Activated CD8-positive, alpha-beta memory T cell treated with anti-CD3 and anti-CD28 coated beads, Interleukin-2, amount 10 ng/mL, durations not matched to agents 7 days and 5 days (primary cell): ENCODE measurements at places on chromosomes 6 and 20. TPM values are rescaled to one million over a fixed set of nuclear protein-coding genes. Genes with fewer than 3 reads are reported as not detected.

STX11 gene
- total RNA-seq: 29.0 TPM

CLPSL2 gene
- total RNA-seq: not detected

HTR1E gene
- not detected for total RNA-seq

TSBP1 gene
- total RNA-seq: not detected

SLCO4A1 gene
- 79.2 TPM for total RNA-seq

DYNLRB1 gene
- total RNA-seq: 93.6 TPM

MCHR2 gene
- total RNA-seq: not detected

CLIC5 gene
- total RNA-seq: 7.3 TPM

PBOV1 gene
- total RNA-seq: not detected

TAP2 gene
- 242 TPM for total RNA-seq

FUCA2 gene
- 20.2 TPM for total RNA-seq

OOEP gene
- total RNA-seq: 1.1 TPM

HDAC2 gene
- 75.5 TPM for total RNA-seq

NNAT gene
- total RNA-seq: not detected

COX4I2 gene
- total RNA-seq: not detected

MEI4 gene
- not detected for total RNA-seq

CST5 gene
- total RNA-seq: not detected

HLA-DPA1 gene
- 276 TPM for total RNA-seq

VARS2 gene
- total RNA-seq: 46.6 TPM

CAGE1 gene
- total RNA-seq: 0.18 TPM

TUBB2A gene
- total RNA-seq: 1.3 TPM

NUP43 gene
- 67.7 TPM for total RNA-seq

C6orf163 gene
- total RNA-seq: 1.7 TPM

SDCBP2 gene
- total RNA-seq: 2.1 TPM

ATP6V1G2 gene
- total RNA-seq: 1.0 TPM

RHAG gene
- not detected for total RNA-seq

RAB44 gene
- not detected for total RNA-seq

VPS52 gene
- 60.6 TPM for total RNA-seq

UNC93A gene
- not detected for total RNA-seq

POU5F1 gene
- not detected for total RNA-seq

OPRM1 gene
- total RNA-seq: not detected

TRDN gene
- total RNA-seq: not detected

PNLDC1 gene
- total RNA-seq: 0.75 TPM
